ENCODE measurements at places on chromosomes 12 and 14. TPM values are rescaled to one million over a fixed set of nuclear protein-coding genes. Genes with fewer than 3 reads are reported as not detected.

DNA sequence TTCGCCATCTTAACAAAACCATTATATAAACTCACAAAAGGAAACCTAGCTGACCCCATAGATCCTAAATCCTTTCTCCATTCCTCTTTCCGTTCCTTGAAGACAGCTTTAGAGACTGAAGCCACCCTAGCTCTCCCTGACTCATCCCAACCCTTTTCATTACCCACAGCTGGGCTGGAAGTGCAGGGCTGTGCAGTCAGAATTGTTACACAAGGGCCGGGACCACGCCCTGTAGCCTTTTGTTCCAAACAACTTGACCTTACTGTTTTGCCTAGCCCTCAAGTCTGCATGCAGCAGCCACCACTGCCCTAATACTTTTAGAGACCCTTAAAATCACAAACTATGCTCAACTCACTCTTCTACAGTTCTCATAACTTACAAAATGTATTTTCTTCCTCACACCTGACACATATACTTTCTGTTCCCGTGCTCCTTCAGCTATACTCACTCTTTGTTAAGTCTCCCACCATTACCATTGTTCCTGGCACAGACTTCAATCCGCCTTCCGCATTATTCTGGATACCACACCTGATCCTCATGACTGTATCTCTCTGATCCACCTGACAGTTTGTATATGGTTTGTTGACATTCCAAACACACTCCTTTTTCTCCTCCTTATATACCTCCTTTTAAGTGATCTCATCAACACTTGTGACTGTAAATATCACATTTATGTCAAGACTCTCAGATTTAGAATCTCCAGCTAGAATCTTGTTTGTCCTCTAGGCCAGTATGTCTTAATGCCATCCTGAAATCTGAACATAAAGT lies 208.7 kb downstream of the KITLG start:
- no peak for DNase-seq

DNA sequence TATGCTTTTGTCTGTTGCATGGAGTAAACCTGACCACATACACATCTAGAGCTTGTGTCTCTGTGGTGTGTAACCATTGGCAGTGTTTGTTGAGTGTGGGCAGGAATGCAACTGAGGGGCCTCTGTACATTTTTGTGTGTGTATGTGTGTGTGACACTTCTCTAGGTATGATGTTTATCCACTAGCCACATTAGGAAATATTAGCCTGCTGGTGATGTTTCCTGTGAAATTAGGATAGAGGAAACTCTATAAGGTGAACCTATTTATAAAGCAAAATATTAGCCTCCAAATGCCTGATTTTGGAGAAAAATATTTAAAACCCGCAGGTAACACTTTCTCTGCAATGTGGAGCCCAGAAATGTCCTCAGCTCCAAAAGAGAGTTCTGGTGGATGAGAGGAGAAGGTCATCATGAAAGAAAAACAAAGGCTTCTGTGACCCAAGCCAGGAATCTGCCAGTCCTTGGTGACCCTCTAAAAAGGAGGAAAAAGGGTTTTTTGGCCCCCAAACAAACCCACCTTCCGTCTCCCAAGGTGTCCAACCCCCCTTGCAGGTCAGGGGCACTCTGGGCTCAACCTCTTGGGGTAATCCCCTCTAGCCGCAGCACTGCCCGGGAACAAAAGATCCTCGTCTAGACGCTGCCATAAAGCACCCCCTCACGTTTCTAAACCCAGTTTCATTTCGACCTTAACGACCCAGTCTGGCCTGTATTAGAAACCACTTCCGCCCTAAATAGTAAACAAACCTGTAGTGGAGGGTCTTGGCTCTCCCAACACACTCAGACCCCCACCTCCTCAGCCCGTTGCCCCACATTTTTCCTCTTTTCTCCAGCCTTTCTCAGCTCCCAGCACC lies 3.1 kb upstream of the HOTAIR start:
- no peak for DNase-seq

DNA sequence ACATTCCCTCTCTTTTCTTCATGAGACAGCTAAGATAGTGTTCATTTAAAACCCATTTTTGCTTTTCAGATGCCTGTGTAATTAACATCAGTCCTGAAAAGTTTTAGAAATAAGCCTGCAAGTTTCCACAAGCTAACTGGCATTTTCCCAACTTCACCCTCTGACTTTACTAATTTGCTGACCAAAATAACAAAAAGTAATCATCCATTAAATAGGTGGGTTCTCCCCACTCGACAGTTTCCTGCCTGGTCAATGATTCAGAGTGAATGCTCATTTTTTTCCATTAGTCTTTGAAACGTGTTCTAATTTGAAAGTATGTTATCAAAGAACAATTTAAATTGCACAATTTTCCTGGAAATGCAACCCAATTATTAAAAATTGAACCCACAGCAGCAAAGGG lies 23.6 kb downstream of the NELL2 start:
- DNase-seq, result no peak

DNA sequence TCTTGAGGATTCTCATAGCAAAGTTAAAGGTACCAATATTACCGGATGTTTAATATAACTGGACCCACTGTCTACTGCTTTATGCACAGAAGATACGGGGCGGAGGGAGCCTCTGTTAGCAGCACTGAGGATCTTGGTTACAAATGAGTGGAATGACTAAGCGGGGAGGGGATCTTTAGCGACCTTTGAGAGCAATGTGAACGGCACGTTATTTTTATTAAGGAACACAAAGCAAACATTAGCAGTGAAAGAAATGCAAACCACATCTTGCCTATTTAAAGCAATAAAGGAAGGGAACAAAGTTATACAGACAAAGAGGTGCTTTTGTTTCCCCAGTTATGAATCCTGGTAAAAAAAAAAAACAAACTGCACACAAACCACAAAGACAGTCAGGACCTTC lies 27.1 kb upstream of the PRMT8 start:
- no peak for DNase-seq

DNA sequence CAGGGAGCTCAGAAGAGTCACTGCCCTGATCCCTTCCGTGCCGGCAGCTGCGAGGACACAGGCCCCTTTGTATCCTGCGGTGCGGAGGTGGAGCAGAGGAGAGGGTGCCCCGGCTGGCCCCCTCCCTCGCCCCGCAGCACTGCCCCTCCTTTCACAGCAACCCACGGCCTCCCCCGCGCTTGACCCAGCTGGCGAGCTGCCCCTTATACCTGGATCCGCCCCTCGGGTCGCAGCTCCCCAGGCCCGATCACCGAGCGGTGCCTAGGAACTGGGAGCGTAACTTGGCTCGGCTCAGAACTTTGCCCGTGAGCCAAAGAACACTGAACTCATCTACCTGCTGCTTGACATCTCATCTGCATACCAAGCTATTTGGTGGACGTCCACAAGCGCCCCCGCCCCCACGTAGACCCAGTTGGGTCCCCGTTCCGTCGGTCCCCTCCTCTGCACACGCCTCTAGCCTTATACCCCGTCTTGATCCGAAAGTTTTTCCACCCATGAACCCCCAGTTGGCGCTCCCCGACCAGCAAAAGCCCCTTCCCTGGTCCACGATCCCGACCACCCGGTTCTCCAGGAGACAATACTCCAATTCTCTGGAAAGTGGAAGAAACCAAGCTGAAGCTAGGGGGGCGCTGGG lies 697 bp upstream of the DNAJC14 start:
- no peak for DNase-seq

- no peak for DNase-seq
These were observed 6.0 kb downstream of the P3H3 start for GRCh38 chr12:6834254-6834653.

GRCh38 chr12:96698965-96699364 lies 208.1 kb upstream of the NEDD1 start:
- no peak for DNase-seq

- DNase-seq, result peak; percentile 25
These were observed 47.4 kb upstream of the POC1B start for GRCh38 chr12:89573051-89573810.

DNA sequence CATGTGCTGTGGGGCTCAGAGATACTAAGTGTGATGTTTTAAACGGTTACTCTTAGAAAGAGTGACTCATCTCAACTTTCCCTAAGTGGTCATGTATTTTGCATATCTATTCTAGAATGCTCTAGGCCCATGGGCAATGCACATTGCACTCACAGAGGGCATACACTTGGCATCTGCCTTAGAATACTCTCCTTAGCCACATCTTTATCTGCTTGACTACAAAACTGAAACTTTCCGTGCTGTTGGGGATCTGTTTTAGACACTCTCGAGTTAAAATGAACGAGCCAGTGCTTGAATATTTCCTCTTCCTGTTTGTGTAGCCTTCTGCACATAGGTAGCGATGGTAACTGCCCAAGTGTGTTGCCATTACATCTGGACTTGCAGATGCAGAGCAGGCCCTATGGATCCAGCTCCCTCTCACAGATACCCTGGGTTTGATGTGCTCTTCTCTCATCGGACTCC lies 180.5 kb downstream of the CAND1 start:
- no peak for DNase-seq

- no peak for DNase-seq
These were observed 12.1 kb upstream of the KRT77 start for GRCh38 chr12:52715416-52715815.

Gene SIVA1
- 101 TPM for total RNA-seq

Gene JAG2
- 0.10 TPM for total RNA-seq

Gene DHRS1
- 44.4 TPM for total RNA-seq

Gene FAIM2
- 0.34 TPM for total RNA-seq

Gene KERA
- not detected for total RNA-seq
